Mucosa of descending colon (tissue), 3 donors: ENCODE measurements at places on chromosomes 2 and 18. TPM values are rescaled to one million over a fixed set of nuclear protein-coding genes. Genes with fewer than 3 reads are reported as not detected.
A peak's percentile ranks its signal among the peaks of the same experiment; 100 is the strongest.

DNA sequence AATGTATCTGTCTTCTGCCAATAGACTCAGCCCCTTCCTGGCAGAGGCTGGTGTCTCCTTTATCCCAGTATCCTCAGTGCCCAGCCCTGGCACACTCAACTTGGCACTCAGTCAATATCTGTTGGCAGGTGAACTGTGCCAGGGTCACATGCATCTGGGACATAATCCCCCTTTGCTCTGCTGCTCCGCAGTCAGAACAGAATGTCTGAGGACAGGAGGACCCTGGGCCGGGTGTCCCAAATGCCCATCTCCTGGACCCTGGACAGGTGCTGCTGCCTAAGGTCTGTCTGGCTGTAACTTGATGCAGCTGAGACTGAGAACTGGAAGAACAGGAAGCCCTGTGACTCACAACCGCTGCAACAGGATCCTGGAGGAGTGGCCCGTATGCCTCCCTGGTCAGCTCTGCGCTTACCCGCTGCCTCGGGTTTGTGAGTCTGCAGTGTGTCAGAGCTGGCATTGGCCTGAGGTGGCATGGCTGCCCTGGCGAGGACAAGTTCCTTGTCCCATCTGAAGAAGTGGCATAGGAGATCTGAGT lies 11.4 kb downstream of the HK2 start:
- peak; percentile 92 for DNase-seq

HOXD3 gene
- 6.0 TPM for total RNA-seq

SCYGR4 gene
- not detected for total RNA-seq

DNA sequence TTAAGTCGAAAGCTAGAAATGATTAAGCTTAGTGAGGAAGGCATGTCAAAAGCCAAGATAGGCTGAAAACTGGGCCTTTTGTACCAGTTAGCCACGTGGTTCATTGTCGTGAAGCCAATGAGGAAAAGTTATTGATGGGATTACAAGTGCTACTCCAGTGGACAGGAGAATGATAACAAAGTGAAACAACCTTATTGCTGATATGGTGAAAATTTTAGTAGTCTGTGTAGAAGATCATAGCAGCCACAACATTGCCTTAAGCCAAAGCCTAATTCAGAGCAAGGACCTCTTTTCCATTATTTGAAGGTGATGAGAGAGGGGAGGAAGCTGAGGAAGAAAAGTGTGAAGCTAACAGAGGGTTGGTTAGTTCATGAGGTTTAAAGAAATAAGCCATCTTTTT lies 24.1 kb upstream of the RAMP1 start:
- no peak for DNase-seq

CFAP210 gene
- total RNA-seq: not detected

DNA sequence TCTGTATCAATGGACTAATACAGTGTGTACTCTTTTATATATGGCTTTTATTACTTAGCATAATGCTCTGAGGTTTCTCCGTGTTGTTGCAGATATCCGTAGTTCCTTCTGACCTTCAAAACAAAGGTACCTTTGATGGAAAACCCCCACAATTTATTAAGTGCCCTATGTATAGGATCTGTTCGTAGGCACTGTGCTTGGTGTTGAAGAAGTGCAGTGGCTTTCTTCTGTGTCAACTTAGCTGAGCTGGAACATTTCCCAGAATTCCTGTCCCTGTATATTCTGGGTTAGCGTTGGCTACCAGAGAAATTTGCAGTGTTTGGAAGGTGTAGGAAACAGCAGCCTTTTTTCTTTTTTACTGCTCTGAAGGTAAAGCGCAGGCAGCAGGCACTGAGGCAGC lies 56.3 kb upstream of the MSH2 start:
- DNase-seq: no peak

DNA sequence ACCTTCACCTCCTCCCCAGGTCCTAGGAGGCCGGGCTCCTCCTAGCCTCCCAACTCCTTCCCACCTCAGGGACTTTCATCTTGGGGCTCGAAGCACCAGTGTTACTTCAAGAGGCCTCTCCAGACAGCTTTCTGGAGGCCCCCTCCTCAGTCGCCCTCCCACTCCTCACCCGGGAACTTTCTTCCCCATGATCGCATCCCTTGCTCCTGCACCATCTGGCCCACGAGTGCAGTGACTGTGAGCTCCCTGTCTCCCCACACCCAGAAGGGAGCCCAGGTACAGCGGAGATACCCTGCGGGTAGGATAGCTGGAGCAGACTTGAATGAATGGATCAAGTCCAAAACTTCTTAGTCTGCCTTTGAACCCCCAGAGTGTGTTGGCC lies 6.1 kb downstream of the ERFE start:
- DNase-seq: no peak

GRCh38 chr2:155679647-155680046 lies 652.9 kb downstream of the NR4A2 start:
- no peak for DNase-seq

NCKAP5 gene
- total RNA-seq: 6.3 TPM

GRCh38 chr2:147917161-147917560 lies 72.3 kb downstream of the ACVR2A start:
- no peak for DNase-seq

GRCh38 chr2:198874472-198874858 lies 583.3 kb downstream of the SATB2 start:
- DNase-seq: no peak

GRCh38 chr2:95669441-95669991 lies 77.7 kb downstream of the TRIM43 start:
- DNase-seq: no peak

GRCh38 chr2:29317077-29317517 lies 201.9 kb downstream of the CLIP4 start:
- no peak for DNase-seq

- DNase-seq: no peak
Observed at GRCh38 chr2:146238254-146238966, 1606.4 kb upstream of the ACVR2A start.

DNA sequence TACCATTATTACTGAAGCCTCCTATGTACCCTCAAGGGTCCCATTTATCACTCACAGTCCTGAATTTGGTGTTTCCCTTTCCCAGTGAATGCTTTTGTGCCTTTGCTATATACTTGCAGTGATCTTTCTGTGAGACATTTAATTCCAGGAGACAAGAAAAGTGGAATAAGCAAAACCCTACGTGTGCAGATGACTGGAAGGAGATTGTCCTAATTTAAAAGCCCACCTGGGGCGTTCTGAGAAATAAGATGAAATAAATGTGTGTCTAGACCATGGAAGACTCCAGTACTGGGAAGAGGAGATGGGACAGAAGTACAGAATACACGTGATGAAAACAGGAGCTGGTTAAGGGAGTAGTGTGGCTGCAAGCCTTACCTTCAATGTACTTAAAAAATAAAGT lies 19.3 kb downstream of the TYMS start:
- no peak for DNase-seq

GRCh38 chr2:172090044-172090961 lies 5.0 kb downstream of the DLX1 start:
- no peak for DNase-seq

DNA sequence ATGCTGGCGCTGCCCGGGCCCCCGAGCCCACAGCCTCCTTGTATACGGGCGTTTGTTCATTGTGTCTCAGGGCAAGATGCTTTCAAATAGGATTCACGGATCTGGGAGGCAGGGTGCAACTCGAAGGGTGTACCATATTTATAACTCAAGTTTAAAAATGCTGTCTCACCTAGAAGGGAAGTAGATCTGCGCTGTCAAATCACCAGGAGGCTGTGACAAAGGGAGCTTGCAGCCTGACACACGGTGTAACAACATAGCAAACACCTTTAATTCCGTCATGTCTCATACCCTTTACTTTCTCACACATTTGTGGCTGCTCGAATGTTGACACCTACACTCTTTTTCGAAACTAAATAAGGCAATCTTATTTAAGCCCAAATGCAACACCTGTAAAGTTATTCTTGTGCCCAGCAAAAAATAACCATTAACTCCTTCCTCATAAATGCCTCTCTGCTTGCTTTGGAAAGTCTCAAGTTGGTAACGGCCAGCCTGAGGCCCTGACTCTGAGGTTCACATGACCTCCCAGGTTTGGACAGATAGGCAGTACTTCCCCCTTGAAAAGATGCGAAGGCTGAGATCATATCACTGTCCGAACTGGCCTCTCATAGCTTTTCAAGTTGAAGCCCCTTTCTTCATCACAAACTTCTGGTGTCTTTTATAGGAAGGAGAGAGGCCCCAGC lies 11.6 kb downstream of the ZEB2 start:
- no peak for DNase-seq

GRCh38 chr2:237326266-237327171 lies 87.4 kb downstream of the COL6A3 start:
- DNase-seq: no peak

DNA sequence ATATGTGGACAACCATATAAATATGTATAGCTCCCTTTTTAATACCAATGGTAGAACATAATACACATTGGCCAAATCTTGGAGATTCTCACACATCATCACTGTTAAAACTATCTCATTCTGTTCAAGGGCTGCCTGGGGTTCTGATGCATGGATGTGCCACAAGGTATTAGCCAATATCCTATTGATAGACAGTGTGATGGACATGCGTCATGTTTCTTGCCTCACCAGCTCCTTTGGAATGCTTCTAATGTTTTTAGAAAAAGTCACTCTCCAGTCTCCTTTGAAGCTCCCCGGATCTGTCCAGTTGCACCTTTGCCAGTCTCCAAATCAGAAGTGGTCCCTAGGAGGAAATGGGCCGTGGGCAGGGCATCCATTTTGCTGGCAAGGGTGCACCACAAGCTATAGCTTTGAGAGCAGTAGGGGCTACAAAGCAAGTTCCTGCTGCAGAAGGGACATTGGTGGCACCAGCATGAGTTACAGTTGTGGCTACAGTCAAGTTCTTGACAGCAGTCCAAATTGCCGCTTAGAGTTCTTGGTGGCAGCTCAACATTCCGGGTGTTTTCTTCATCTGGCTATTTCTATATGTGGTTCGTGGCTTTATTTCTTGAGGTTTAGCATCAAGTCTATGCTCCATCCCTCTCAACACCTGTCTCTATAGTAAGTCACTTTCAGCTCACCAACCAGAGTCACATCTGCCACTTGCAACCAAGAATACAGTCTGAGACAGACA lies 25.1 kb upstream of the ATRAID start:
- no peak for DNase-seq

EIPR1 gene
- 25.0 TPM for total RNA-seq

DNA sequence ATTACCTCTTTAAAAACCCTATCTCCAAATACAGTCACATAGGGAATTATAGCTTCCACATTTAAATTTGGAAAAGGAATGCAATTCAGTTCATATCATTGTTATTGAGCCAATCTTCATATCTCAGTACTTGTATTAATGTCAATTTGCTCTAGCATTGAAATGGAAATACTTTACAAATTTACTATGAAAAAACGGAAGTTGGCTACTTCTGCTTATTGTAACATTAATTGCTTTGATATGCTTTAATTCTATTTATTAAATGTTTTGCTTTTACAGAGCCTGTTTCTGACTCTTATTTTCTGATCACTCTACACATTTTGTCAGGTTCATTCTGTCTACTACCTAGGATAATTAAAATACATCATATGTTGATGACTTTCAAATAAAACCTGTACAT lies 412.6 kb downstream of the KCNJ3 start:
- no peak for DNase-seq

DNA sequence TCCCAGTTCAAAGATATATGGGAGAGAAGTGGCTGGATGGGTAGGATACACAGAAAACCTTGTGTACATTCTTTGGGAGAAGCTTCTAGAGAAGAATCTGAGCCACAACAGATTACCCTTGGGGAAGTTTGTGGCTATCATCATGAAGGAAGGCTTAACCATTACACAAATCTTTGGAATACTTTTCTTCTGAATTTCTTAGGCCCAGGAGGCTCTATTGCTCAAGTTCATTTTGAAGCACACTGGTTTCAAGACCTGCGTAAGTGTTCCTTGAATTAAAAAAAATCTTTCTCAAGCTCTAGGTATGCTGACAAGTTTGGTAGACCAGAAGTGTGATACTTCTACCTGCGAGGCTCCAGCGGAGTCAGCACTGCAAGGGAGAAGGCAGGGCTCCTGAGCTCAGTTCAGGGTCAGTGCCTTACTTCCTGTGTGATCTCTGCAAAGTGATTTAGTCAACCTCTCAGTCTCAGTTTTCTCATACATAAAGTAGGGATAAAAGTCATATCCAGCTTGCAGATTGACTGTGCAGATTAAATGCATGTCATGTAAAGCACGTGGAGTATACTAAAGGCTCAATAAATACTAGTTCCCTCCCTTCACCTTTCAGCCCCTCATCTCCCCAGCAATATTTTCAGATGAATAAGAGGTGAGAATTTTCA lies 438.6 kb downstream of the DLGAP1 start:
- no peak for DNase-seq

- DNase-seq: no peak
Observed at GRCh38 chr18:64807560-64807959, 658.7 kb upstream of the LINC00305 start.

SNTG2 gene
- 3.0 TPM for total RNA-seq

- no peak for DNase-seq
Observed at GRCh38 chr2:117875786-117876185, 61.3 kb downstream of the DDX18 start.
